Natural killer cell treated with Interleukin-12 subunit alpha and Interleukin-12 subunit beta and Interleukin-15 and Interleukin-18, amount 100 ng/mL, for 72 hours (primary cell): ENCODE measurements at places on chromosomes 2 and 18. TPM values are rescaled to one million over a fixed set of nuclear protein-coding genes. Genes with fewer than 3 reads are reported as not detected.

DNA sequence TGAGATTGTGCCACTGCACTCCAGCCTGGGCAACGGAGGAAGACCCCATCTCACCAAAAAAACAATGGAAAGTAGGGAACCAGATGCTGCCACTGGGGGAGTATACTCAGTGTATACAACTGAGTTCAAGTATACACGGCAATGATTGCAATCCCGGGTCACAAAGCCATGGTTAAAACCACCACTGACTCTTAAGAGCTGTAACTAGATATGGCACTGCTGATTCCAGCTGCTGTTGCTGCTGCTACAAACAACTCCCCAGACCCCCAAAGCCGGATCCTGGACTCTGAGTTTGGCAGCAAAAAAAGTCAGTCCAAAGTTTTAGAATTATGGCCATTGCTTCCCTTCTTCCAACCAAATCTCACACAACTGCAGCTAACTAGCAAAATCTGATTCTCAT is 43.7 kb upstream of the COX7A2L start:
- no peak overlapping the region for H3K4me3 ChIP-seq
- peaks cover 18% of the 10 kb centered on the region for H3K27me3 ChIP-seq

- H3K4me1 ChIP-seq, result peaks cover 19% of the 10 kb centered on the region
- DNase-seq, result no peak
- H3K4me3 ChIP-seq, result no peak overlapping the region
- peaks cover 17% of the 10 kb centered on the region for H3K36me3 ChIP-seq
- no peaks in the 10 kb centered on the region for H3K27me3 ChIP-seq
Measured at GRCh38 chr2:53777134-53777533, 9.5 kb downstream of the CHAC2 start.

DNA sequence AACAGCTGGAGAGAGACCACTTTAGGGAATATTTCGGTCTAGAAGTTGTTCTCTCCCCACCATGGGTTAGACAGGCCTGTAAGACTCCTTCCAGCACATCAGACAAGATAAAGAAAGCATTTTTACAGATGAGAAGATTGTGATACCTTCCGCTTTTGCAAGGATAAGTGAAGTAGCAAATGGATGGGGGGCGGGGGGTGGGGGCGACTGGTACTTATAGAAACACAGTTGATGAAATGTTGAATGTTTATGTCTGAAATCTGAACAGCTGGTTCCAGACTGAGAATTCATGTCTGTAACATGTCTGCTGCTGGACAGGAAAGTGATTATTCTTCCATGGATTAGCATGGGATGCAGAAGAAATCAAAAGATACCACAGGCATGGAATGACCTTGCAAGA is 90.5 kb upstream of the FN1 start:
- no peaks in the 10 kb centered on the region for H3K36me3 ChIP-seq
- H3K27me3 ChIP-seq, result peaks cover 22% of the 10 kb centered on the region
- H3K4me1 ChIP-seq, result no peaks in the 10 kb centered on the region
- H3K4me3 ChIP-seq, result no peak overlapping the region

DNA sequence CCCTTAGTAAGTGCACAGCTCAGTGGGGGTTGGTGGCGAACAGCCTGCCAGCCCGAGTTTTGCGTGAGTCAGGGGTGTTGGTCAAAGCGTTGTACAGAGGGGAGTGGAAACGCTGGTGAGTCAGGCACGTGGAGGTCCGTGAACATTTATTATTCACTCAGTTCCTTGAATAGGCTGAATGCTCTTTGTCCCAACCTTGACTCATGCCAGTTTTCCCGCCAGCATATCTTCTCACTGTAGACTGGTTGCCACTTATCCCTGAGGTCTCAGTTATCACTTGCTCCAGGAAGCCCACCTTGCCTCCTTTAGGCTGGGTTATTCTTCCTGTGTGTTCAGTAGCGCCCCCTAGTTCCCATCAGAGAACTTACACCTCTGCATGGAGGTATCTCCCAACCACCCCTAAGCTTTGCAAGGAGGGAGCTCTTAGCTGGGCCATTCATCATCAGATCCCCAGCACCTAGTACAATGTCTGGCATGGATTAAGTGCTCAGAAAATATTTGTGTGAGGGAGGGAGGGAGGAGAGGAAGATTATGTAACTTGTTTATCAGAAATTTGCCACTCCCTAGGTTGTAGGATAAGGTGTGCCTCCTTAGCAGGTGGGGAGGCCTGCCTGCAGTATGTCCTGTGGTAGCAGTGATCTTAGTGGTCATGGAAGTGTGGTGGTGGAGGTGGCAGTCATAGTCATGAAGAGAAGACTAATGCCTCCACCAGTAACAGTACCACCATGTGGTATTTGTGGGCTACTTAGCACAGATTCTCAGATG is 72.1 kb downstream of the CABLES1 start:
- H3K4me3 ChIP-seq, result no peak overlapping the region
- peaks cover 5% of the 10 kb centered on the region for H3K4me1 ChIP-seq
- H3K27me3 ChIP-seq, result peaks cover 3% of the 10 kb centered on the region
- DNase-seq, result no peak

DNA sequence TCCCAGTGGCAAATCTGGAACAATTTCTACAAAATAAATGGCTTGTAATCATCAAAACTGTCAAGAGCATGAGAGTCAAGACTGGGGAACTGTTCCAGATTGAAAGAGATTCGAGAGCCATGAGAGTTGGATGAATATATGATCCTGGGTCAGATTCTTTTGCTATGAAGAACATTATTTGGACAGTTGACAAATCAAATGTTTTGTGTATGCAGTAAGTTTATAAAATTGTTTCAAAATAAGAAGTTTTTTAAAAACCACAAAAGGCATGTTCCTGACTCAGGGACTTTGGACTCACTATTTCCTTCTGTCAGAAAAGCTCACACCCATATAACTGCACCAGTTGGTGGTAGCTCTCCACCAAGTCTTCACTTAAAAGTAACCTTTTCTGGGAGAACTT is 38.5 kb downstream of the ROCK2 start:
- H3K4me1 ChIP-seq, result peaks cover 14% of the 10 kb centered on the region
- DNase-seq, result no peak
- no peak overlapping the region for H3K4me3 ChIP-seq
- H3K27me3 ChIP-seq, result no peaks in the 10 kb centered on the region

GRCh38 chr2:71100195-71100964 is 29.6 kb downstream of the MCEE start:
- peak; percentile 73 for DNase-seq
- no peaks in the 10 kb centered on the region for H3K36me3 ChIP-seq
- H3K4me1 ChIP-seq, result no peaks in the 10 kb centered on the region
- no peaks in the 10 kb centered on the region for H3K27me3 ChIP-seq
- no peak overlapping the region for H3K4me3 ChIP-seq
- no peak overlapping the region for H3K27ac ChIP-seq

DNA sequence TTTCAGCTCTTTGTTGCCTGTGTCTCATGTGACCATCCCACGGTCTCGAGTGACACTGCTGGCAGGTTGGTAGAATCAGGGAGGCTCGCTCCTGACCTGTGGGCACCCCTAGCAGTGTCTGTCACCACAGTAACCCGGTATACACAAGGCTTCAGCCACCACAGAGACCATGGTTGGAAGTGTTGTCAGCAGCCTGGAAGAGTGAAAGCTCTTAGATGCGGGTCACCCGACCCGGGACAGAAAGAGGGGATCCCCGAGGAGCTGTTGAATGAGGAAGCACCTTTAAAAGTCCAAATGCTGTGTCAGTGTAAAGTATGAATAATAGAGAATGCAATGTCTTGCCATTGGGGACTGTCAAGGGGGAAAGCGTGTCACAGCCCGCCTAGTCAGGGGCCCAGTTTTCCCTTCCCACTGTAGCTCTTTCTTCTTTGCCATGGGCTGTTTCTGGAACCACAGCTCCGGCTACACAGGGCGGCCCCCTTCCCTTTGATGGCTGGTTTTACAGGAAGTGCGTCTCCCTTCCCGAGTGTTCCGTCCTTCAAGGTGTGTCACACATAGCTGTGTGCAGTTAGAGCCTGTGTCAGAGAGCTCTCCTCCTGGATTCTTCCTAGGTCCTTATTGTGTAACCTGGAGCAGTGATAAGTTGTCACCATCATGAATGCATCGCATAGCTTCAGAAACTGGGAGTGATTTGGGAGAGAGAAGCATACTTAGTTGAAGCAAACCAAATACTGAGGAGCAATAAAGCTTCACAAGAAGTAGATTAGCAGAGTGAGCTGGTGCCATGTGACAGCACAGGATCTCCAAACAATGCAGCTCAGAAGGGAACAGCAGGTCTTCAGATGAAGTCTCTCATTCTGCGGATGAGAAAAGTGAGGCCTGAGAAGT is 81.4 kb downstream of the MTCL1 start:
- H3K27ac ChIP-seq, result no peak overlapping the region
- no peaks in the 10 kb centered on the region for H3K36me3 ChIP-seq
- H3K4me3 ChIP-seq, result no peak overlapping the region
- no peaks in the 10 kb centered on the region for H3K4me1 ChIP-seq
- peaks cover 6% of the 10 kb centered on the region for H3K27me3 ChIP-seq

DNA sequence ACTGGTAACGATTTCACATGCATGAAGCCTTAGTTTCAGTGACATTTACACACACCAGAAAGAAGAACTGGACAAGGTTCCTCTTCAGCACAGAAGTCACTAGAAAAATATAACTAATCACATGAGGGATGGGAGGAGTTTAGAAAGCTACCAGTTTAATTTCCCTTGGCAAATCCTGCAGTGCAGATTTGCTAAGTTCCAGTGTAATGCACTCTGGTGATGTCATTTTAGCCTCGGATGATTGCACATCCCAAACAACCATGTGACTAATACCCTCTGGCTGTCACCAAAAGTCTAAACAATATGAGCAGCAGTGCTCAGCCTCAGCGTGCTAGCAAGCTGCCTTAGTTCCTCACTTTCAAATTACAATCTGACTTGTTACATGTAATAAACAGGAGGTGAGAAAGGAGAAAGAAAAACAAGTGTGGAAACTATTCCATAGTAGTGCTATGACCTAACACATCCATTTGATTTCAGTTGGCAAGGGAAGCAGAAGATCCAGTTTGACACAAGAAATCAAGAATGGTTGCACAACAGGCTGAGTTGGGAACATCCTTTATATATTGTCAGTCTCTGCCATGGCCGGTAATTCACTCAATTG is 35.3 kb upstream of the PPP1CB start:
- H3K4me3 ChIP-seq, result peak overlapping the region; percentile 7
- H3K4me1 ChIP-seq, result peaks cover 27% of the 10 kb centered on the region
- H3K36me3 ChIP-seq, result no peaks in the 10 kb centered on the region
- peaks cover 3% of the 10 kb centered on the region for H3K27me3 ChIP-seq

DNA sequence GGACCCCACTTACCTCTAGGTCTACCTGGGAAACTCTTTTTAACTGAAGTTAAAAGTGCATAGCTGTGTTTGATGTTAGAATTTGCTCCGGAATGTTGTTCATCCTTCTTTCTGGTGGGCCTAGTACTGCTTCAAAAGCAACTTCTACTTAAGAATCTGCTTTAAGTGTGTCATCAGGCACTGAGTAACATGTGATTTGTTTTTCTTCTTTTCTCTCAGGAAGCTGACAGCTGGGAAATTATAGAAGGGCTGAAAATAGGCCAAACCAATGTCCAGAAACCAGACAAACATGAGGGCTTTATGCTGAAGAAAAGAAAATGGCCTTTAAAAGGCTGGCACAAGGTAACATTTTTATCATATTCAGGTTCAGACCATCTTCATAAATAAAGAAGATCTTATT is 122.9 kb downstream of the PRKRA start:
- no peaks in the 10 kb centered on the region for H3K4me1 ChIP-seq
- DNase-seq, result no peak
- H3K4me3 ChIP-seq, result no peak overlapping the region
- no peak overlapping the region for H3K27ac ChIP-seq

- no peaks in the 10 kb centered on the region for H3K36me3 ChIP-seq
- H3K27me3 ChIP-seq, result no peaks in the 10 kb centered on the region
- H3K27ac ChIP-seq, result no peak overlapping the region
- H3K4me1 ChIP-seq, result no peaks in the 10 kb centered on the region
Measured at GRCh38 chr2:185417111-185417510, 321.5 kb upstream of the FSIP2 start.

- H3K27me3 ChIP-seq, result peaks cover 26% of the 10 kb centered on the region
- H3K4me3 ChIP-seq, result no peak overlapping the region
- no peak overlapping the region for H3K27ac ChIP-seq
- no peaks in the 10 kb centered on the region for H3K36me3 ChIP-seq
Measured at GRCh38 chr2:202035089-202035940, 1.7 kb downstream of the FZD7 start.

DNA sequence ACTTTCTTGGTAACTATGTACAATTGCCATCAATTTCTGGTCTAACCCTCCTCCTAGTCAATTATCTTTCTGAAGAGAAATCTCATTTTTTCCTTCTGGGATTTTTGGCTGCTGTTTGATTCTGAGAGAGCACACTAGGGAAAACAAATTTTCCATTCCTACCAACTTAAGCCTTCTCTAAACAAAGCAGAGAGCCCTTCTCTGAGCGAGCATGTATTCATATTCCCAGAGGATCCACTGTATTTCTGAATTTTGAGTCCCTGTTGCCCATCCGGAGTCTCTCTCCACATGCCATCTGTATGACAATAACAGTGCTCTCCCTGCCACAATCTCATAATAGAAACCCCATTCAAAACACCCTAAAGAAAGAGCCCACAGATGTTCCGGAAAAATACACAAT is 78.5 kb downstream of the MAIP1 start:
- no peaks in the 10 kb centered on the region for H3K4me1 ChIP-seq
- peaks cover 6% of the 10 kb centered on the region for H3K27me3 ChIP-seq
- DNase-seq, result no peak

DNA sequence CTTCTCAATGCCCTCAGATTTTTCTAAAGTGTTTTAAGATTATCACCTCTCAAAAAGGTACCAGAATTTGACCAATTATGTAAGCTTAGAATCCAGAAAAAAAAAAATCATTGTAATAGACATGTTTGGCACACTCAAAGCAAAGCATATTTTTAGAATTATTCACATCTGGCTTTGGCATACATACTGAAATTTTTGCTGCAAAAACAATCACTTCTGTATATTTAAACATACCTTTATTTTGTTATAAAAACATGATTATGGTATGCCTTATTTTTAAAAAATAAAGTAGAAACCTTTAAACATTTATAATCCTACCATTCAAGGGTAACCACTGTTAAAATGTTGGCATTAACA is 143.3 kb downstream of the ESCO1 start:
- peaks cover 23% of the 10 kb centered on the region for H3K27me3 ChIP-seq
- no peaks in the 10 kb centered on the region for H3K4me1 ChIP-seq
- DNase-seq, result no peak
- no peaks in the 10 kb centered on the region for H3K36me3 ChIP-seq
- H3K4me3 ChIP-seq, result no peak overlapping the region

GRCh38 chr2:176039375-176039774 is 37.3 kb upstream of the LNPK start:
- H3K4me3 ChIP-seq, result no peak overlapping the region
- no peak overlapping the region for H3K27ac ChIP-seq
- H3K27me3 ChIP-seq, result peaks cover 34% of the 10 kb centered on the region

- no peak overlapping the region for H3K4me3 ChIP-seq
- H3K27me3 ChIP-seq, result peaks cover 48% of the 10 kb centered on the region
Measured at GRCh38 chr18:26575865-26576217, 27.5 kb upstream of the KCTD1 start.

CYP26B1 gene
- not detected for total RNA-seq

CHN1 gene
- 1.8 TPM for total RNA-seq

MDH1B gene
- not detected for total RNA-seq

DAW1 gene
- total RNA-seq, result not detected

IL36G gene
- total RNA-seq, result not detected
